ENCODE measurements at places on chromosomes 6 and 20.

DNA sequence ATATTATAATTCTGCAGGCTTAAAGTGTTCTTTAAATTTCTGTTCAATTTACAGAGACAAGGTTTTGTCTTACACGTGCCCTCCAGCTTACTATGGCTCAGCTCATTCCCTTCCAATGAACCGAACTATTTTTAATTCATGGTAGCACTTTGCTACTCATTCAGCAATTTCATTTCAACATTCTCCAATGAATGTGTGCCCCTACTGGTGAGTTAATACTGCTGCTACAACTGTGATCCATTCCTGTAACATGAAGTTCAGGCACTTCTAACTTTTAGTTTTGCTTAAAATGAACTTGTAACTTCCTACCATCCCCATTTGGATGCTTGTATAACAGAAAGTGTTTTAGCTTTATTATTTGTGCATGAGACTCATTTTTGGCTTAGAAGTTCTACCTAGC lies 99.7 kb downstream of the F13A1 start:
- no peak for DNase-seq

- no peak for DNase-seq
Observed at GRCh38 chr20:57573242-57573641, 12.3 kb downstream of the PCK1 start.

DNA sequence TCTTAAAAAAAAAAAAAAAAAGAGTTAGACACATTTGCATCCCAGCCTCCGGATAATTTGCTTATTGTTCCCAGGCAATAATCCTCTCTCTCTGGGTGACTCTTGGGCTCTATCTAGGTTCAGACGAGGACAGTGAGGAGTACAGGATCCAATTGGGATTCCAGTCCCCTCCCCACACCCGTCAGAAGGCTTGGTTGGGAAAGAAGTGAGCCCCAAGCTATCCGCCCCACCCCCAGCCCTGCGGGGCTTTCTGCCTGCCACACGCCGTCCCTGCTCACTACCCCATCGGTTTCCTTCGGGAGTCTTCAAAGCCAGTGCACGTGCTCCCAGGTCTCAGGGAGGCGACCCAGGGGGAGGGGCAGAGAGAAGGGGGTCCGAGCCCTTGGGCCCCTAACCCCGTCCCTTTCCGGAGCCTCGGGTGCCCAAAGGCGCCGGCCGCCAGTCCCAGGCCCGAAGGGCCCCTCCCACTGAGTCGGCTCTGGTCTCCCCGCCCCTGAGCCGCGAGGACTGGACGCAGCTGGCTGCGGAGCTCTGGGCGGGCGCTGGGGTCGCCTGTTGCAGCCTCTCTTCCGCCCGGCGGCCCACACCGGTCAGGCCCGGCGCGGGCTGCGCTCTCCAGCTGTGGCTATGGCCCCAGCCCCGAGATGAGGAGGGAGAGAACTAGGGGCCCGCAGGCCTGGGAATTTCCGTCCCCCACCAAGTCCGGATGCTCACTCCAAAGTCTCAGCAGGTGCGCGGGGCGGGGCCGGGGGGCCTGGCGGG lies 2.5 kb downstream of the MYMX start:
- DNase-seq = no peak

- no peak for DNase-seq
Observed at GRCh38 chr6:74366634-74367033, 670.6 kb downstream of the CD109 start.

Data from hematopoietic multipotent progenitor cell treated with erythropoietin and hydrocortisone succinate and interleukin-3 and kit ligand, for 17 days (in vitro differentiated cells).